ENCODE measurements at places on chromosomes 4 and X. TPM values are rescaled to one million over a fixed set of nuclear protein-coding genes. Genes with fewer than 3 reads are reported as not detected.

CD38 gene
- total RNA-seq, result 40.3 TPM

STATH gene
- not detected for total RNA-seq

ETDC gene
- total RNA-seq, result not detected

NLGN3 gene
- 0.58 TPM for total RNA-seq

WNK3 gene
- total RNA-seq, result 1.0 TPM

DNA sequence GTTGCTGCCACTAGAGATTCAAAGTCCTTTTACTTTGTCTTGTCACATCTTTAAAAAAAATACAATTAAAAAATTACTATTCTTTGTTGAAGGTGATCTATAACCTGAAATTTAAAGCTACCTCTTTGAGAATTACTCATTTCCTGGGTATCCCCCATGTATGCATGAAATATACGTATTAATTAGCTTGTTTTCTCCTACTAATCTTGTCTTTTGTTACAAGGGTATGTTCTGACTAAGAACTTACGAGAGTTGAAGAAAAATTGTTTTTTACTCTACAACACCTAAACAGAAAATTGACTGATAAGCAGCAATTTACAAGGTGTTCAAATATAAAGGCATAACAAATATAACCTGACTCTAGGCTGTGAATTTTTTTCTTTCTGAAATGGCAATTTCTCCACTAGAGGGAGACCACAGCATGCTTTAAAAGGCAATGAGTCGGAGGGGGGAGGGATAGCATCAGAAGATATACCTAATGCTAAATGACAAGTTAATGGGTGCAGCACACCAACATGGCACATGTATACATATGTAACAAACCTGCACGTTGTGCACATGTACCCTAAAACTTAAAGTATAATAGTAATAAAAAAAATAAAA, 249.6 kb downstream of the OPHN1 start:
- no peak for DNase-seq

DNA sequence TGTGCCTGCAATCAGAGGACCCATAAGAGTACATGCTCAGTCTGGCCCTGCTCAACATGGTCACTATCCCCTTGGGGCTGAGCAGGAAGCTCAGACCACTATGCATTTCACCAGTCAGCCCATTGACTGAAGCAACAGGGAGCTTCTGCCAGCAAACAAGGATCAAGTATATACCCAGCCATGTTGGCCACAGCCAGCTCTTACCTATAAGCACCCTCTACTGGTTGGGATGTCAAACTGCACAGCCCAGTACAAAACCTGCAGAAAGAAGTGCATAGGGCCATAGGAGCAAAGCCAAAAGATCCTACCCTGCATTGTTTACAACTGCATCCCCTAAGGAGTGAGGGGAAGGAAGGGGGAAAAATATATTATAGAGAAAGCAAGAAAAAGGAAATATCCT, 214.4 kb upstream of the CPEB2 start:
- DNase-seq, result no peak

- DNase-seq, result no peak
These were observed 1040.7 kb upstream of the INTU start for GRCh38 chr4:126592088-126592487.

GRCh38 chrX:13028871-13029636, 15.4 kb downstream of the FAM9C start:
- no peak for DNase-seq

GRCh38 chr4:66565801-66566200, 895.5 kb upstream of the EPHA5 start:
- DNase-seq, result no peak

DNA sequence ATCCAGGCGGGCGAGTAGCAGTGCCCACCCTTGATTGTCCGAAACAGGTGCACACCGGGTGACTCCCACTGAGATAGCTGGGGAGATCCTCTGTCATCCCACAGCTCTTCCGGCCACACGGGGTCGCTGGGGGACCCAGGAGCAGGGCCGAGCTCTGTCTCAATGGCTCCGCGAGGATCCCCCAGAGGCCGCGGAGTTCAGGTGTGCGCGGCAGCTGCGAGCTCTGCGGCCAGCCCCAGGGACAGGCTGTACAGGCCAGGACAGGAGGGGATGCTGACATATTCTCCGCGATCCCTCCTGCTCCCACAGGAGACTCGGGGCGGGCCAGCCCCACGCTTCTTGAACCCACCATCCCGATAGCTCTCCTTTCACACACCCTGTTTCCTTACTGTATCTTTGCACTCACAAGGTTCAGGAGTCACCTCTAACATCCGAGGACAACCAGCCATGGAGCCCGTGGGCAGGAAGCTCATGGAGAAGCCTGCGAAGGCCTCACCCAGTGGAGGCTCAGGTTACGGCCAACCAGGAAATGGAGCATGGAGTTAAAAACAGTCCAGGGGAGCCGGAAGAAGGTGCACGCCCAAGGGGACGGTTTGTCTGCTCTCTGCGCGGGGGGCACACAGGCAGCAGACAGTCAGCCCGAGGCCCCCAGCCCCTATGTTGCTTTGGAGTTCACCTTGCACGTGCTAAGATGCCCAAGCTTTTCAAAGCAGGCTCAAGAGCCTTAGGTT, 77.9 kb upstream of the AMELX start:
- DNase-seq, result no peak

DNA sequence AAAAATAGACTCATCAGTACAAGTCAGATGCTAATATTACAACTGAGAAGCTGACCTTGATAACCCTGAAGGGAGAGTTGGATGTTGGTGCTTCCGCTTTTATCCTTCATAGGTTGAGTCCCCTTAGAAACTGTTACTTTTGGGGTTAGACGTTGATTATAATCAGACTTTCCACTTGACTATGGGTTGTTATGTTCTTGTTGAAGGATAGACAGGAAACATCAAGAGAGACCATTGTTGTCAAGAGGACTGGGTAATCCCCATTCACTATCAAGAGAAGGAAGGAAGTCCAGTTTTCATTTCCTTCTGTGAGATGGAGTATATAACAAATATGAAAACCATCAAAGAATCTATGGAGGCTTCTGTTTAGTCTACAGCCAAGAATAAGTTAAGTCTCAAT, 229.9 kb upstream of the AFF2 start:
- DNase-seq, result no peak

- no peak for DNase-seq
These were observed 563.9 kb downstream of the GRXCR1 start for GRCh38 chr4:43456383-43456782.

DNA sequence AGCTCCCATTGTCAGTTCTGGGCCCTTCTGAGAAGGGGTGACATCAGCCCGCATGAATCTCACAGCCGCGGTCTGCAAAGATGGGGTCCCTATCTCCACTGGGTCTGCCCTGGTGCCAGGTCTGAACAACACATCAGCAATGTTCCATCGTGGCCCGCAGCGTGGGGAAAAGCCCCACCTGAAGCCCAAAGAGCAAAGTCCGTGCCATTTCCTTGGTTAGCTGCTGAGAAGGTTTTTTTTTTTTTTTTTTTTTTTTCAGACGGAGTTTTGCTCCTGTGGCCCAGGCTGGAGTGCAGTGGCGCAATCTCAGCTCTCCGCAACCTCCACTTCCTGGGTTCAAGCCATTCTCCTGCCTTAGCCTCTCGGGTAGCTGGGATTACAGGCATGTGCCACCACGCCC, 79.4 kb downstream of the DCTD start:
- DNase-seq, result no peak

GRCh38 chr4:153780876-153781275, 8.0 kb downstream of the SFRP2 start:
- no peak for DNase-seq

GRCh38 chrX:40449396-40449795, 131.4 kb upstream of the ATP6AP2 start:
- DNase-seq, result no peak
